ENCODE measurements at places on chromosomes 5 and 9.

DNA sequence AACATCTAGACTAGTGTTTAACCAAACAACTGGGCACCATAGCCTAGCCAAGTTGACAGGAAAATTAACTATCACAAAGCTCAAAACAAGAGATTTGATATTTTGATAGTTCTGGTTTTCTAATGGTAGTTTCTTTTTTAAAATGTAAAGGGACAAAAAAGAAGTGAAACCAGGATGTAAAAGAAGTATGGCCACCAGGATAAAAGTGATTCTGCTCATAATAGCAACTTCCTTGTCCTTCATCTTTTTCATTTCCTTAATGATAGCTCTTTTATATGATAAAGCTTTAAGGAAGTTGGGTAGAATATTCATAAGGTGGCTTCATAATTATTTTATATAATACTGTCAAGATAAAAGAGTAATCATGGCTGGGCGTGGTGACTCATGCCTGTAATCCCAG, 139.1 kb downstream of the BASP1 start:
- DNase-seq, result no peak

- no peak for DNase-seq
Observed at GRCh38 chr5:11239261-11240015, 478.4 kb upstream of the DAP start.

GRCh38 chr5:88707216-88707965, 175.6 kb downstream of the MEF2C start:
- peak; percentile 48 for DNase-seq

DNA sequence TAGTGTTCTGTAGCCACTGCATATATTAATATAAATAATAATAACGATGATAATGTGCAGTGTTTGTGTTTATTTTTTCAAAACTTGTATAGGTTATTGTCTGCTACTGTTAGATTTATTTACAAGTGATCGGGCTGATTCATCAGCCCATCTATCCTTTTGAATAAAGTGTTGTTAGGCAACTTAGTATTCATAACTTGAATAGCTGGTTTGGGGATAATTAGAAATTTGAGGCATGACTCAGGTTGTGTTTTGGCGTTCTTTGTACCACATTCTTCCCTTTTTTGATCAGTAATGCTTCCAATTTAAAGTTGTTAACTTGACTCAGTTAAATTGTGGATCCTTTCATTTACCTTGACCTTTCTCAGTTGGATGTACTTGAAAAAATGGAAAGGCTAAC, 69.7 kb downstream of the FOCAD start:
- peak; percentile 19 for DNase-seq

DNA sequence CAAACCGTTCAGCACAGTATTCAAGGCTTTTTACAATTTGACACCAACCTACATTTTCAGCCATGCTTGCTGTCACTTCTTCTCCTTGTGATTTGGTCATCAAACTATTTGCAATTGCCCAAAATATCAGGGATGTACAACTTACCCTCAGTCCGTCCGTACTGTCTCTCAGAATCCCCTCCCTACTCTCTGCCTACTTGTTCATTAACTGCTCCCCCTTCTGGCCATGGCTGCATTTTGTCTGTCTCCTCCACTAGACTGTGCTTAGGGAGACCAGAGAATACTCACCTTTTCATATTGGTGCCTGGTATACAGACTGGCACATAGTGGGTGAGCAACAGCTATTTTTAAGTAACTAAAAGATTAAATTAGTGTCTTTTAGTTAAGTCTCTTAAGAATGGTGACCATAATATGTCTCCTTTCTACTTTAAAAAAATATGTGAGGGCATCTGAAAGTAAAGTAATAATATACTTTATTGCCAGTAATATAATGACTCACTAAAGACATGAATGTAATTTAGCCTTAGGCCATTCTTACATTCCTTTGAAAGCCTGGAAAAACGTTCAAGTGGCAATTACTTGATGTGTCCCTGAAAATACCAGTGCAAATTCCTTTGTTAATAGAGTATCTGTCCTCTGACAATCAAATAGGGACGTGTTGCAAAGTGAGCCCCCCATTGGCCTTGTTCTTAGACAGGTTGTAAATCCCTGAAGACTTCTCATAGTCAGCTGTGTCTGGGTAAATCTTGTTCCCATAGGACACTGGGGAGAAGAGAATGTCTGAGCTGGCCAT, 27.8 kb downstream of the PRLR start:
- DNase-seq, result peak; percentile 45

- DNase-seq, result no peak
Observed at GRCh38 chr5:126093041-126093440, 330.2 kb upstream of the GRAMD2B start.

DNA sequence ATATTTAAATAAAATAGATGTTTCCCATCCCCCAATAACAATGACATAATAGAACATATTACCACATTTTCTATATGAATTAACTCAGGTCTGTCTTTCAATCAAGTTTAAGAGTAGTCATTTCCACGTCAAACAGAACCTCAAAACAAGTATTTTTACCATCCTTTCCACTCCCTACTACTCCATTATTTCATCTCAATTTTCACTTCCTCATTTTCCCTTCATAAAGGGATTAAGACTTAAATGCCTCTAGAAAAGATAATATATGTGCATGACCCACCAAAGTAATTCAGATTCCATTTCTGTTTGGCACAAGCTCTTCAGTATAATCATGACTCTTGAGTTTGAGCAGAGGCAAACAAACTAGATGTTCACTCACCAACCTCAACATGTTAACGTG, 40.4 kb downstream of the ELOVL7 start:
- no peak for DNase-seq

Data from fibroblast of upper back skin (primary cell).